ENCODE measurements at places on chromosomes 7 and 10. TPM values are rescaled to one million over a fixed set of nuclear protein-coding genes. Genes with fewer than 3 reads are reported as not detected.

DUSP5 gene
- 6.2 TPM for total RNA-seq

DNA sequence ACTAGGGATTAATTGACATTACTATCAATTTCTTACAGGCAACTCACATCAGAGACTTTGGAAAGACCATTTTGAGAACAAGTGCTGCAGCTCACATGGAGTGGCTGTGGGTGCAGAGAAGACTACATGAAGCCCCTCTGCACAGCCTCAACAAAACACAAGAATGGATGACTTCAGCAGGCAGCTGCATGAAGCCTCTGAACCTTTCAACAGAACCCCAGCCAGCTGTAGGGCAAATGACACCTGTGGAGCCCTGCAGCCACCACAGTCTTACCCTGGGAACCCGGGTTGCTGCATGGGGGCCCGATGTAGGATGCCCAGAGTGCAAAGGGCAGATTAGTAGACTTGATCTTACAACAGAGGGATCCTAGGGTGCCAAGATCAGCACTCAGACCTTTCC, 62.0 kb upstream of the CAMK2B start:
- no peak for DNase-seq

ANKRD1 gene
- total RNA-seq, result 2,249 TPM

GPR37 gene
- total RNA-seq, result not detected

TRPV6 gene
- total RNA-seq, result not detected

All from Right ventricle myocardium inferior (tissue), 1 donor.